ENCODE measurements at places on chromosomes 11 and 22.
A peak's percentile ranks its signal among the peaks of the same experiment; 100 is the strongest.

GRCh38 chr11:75351791-75352587, 528 bp upstream of the ARRB1 start:
- peak; percentile 21 for DNase-seq

GRCh38 chr11:94148189-94148588, 19.5 kb downstream of the PANX1 start:
- no peak for DNase-seq

GRCh38 chr11:32343325-32344008, 91.9 kb downstream of the WT1 start:
- no peak for DNase-seq

- no peak for DNase-seq
Measured at GRCh38 chr22:43289531-43289963, 53.6 kb downstream of the SCUBE1 start.

GRCh38 chr22:23218053-23218866, 38.0 kb downstream of the BCR start:
- no peak for DNase-seq

DNA sequence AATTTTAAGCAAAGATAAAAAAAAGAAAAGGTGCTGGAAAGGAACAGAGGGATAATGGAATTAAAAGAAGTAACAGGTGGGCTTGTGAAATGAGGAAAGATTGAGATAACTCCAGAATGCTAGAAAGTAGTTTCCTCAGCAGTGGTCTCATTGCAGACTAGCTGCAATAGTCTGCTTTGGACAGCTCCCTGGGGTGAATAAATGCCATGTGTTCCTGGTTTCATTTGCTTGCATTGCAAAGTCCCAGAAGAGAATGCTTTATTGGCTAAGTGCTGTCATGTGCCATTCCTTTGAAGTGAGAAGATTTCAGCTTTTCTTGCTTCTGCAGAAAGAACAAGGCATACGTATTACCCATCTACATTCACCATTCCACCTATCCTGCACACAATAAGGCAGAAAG, 478.8 kb upstream of the RAG2 start:
- no peak for DNase-seq

GRCh38 chr11:125372088-125372487, 124.0 kb downstream of the FEZ1 start:
- no peak for DNase-seq

DNA sequence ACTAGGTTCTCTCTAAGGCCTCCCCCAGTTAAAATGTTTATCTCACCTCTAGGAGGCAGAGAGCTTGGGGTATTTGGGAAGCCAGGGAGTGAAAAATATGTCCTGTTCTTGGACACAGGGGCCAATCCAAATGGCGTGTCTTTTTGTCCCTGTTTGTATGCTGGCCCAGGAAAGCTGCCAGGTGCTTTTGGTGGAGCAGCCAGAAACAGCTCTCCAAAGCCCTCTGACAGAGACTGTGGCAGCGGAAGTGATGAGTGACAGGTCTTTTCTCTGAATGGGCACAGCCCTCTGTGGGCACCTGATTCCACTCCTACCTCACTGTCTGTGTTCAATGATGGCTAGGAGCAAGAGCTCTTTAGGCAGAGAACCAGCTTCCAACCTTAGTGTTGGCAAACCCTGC, 106.4 kb upstream of the KIRREL3 start:
- DNase-seq, result no peak

GRCh38 chr11:105344938-105345337, 205.4 kb upstream of the CARD18 start:
- no peak for DNase-seq

GRCh38 chr11:69122630-69123431, 32.9 kb upstream of the SMIM38 start:
- peak; percentile 62 for DNase-seq
